Activated CD4-positive, alpha-beta T cell treated with anti-CD3 and anti-CD28 coated beads, Interleukin-2, amount 50 U/mL, for 4 hours (primary cell): ENCODE measurements at places on chromosomes 12 and 14.

- no peak for DNase-seq
Observed at GRCh38 chr12:1644534-1645438, 15.8 kb downstream of the WNT5B start.

- DNase-seq = no peak
Observed at GRCh38 chr14:96162265-96162664, 42.4 kb upstream of the BDKRB2 start.

DNA sequence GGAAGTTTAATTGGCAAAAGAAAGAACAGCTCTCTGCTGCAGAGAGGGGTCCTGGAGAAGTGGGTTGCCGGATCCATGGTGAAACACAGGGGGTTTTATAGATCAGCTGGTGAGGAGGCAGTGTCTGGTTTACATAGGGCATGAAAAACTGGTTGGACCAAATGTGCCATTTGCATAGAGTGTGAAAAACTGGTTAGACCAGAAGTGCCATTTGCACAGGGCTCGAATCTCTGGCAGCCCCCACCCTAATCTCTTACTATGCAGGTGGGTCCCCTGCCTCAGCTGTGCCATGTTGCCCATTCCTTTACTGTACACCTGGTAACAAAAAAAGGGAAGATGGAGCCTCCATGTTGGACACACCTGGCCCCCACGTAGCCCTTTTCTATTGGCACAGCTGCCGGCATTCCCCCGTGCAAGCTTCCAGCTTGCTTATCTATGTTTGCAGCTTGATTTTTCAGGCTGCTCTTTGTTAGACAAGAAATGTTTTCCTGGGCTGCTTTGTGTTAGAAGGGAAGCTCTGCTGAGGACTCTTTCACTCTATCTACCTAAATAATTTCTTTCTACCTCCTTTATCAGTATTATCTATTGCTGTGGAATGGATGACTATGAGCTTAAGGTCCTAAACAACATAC, 61.1 kb upstream of the TMEM132D start:
- no peak for DNase-seq

DNA sequence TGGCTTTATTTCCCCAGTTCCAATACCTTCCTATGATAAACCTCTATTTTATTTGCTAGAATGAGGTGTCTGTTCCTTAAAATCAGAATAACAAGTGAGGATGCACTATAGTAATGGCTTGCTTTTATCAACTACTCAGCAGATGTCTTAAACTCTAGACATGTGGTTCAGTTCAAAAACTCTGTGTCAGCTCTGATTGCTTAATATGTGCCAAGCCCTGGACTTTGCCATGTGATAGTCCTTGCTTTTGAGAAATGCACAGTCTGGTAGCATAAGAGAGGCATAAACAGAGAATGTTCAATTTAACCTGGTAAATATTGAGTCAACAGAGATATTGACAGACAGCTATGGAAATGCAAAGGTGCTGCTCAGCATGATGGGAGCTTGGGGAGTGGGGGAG, 254.8 kb downstream of the PDZRN4 start:
- DNase-seq = no peak

DNA sequence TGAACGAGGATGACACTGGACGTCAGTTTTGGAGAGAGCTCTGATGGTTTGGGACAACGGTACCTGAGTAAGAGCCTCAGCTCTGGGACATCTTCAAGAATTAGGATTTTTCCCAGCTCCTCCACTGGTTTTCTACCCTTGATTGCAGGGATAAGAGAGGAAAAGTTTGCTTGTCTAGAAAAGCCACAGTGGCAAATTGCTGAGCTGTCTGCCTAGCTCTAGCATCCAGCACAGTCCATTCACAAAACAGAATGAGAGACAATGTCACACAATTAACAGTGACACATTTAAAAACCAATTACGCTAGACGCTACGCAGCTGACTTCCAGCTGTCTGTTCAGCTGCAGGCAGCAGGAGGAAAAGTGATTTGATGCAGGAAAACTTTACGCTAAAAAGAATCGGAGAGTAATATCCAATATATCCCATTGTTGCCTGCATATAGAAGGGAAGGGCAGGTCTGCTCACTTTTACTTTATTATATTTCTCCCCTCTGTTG, 168.1 kb upstream of the PRICKLE1 start:
- no peak for DNase-seq

- DNase-seq = no peak
Observed at GRCh38 chr12:122366685-122367475, 55.6 kb downstream of the CLIP1 start.

DNA sequence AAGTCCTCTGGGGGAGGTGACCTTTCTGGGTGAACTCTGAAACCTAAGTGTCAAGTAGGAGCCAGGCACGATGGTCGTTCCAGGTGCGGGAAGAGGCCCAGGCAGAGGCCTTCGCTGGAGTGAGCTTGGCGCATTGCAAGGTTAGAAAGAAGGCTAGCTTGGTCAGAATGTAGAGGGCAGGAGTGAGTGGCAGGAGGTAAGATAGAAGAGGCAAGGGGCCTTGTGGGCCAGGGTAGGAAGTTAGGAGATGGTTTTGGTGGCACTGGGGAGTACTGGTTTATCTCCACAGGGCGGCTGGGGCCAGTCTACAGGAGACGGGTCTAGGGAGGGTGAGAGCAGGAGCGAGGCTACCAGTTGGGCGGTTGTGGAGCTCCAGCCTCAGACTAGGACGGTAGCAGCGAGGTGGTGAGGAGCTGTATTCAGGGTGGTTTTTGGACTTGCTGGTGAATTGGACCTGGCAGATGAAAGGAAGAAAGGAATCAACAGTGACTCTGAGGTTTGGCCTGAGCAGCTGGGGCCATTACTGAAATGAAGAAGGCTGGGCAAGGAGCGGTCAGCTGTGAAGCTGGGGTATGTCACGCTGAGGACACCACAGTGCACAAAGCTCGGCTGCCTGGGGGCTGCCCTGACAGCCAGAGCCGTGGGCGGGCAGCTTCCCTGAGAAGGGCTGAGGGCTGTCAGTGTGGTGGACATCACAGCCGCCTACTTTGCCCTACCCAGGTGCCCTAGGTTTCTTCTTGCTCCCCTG, 9.0 kb downstream of the MLXIP start:
- DNase-seq = no peak
